ENCODE measurements at places on chromosomes 7 and 10.

DNA sequence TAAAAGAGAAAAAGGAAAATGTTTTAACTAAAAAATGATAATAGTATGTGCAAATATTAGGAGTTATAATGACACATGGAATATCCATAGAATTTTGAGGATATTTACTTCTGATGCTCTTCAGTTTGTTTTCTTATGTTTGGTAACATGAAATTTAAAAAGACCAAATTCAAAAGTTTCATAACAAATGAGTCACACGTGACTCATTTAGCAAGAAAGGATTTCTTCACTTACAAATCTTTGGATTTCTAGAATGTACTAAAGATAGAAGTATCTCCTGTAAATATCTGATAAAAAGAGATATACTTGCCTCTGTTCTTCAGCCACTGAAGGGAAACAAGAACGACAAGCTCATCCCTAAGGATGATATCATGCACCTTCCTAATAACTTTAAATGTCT lies 774.5 kb upstream of the LRRTM3 start:
- no peak for DNase-seq

- no peak for DNase-seq
These were observed 9.0 kb downstream of the AGAP3 start for GRCh38 chr7:151095123-151095797.

GRCh38 chr10:101986624-101986971 lies 69.4 kb downstream of the ARMH3 start:
- DNase-seq, result no peak

- DNase-seq, result no peak
These were observed 33.4 kb upstream of the C1GALT1 start for GRCh38 chr7:7148798-7149481.

GRCh38 chr10:128825626-128826025 lies 641.4 kb upstream of the MGMT start:
- no peak for DNase-seq

- no peak for DNase-seq
These were observed 1.7 kb downstream of the BLNK start for GRCh38 chr10:96269438-96270300.

DNA sequence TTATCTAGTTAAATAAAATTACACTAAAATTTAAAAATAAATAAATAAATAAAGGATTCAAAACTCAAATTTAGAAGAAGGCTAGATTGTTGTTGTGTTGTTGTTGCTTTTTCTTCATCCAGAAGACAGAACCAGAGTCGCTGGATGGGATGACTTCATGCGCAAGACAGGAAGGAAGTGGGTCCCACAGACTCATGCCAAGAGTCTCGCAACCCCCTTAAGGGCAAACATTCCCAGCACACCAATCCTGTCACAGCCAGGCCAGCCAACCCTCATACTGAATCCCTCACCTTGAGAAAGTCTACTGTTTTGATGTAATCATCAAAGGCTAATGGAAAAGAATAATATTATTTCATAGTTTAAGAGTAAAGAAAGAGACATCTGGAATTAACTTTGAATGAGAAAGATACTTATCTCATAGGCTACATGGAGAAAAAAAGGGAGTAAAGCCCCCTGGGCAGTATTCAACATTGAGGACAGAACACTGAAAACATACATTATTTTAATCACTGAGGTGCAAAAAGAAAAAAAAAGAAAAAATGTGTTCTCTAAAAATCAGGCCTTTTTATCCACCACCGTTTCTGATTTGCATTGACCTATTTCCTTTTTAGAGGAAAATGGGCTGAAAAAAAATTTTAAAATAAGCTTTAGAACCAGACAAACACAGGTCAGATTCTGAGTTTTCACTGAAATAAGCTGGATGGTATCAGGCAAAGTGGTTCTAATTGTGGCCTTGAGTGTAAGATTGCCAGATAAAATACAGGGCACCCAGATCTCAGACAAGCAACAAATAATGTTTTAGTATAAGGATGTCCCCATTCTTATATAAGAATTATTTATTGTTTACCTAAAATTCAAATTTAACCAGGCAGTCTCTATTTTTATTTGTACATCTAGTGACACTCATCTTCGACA lies 826.5 kb downstream of the TNS3 start:
- no peak for DNase-seq

GRCh38 chr7:1466524-1467271 lies 7.4 kb upstream of the MICALL2 start:
- DNase-seq, result peak; percentile 74

- DNase-seq, result no peak
These were observed 536.6 kb downstream of the HTR7 start for GRCh38 chr10:90321132-90321816.

- DNase-seq, result peak; percentile 35
These were observed 84.0 kb downstream of the NRBF2 start for GRCh38 chr10:63217120-63217605.

DNA sequence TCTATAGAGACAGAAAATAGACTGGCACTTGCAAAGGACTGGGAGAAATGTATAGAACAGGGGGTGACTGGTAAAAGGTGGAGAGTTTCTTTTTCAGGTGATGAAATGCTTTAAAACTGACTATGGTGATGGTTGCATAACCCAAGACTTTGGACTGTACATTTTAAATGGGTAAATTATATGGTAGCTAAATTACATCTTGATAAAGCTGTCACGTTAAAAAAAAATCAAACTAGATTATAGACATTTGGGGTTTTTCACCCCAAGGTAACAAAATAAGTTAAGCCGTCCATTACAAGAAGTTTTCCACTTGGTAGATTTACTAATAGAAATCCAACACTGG lies 24.0 kb downstream of the TMEM209 start:
- DNase-seq, result no peak

DNA sequence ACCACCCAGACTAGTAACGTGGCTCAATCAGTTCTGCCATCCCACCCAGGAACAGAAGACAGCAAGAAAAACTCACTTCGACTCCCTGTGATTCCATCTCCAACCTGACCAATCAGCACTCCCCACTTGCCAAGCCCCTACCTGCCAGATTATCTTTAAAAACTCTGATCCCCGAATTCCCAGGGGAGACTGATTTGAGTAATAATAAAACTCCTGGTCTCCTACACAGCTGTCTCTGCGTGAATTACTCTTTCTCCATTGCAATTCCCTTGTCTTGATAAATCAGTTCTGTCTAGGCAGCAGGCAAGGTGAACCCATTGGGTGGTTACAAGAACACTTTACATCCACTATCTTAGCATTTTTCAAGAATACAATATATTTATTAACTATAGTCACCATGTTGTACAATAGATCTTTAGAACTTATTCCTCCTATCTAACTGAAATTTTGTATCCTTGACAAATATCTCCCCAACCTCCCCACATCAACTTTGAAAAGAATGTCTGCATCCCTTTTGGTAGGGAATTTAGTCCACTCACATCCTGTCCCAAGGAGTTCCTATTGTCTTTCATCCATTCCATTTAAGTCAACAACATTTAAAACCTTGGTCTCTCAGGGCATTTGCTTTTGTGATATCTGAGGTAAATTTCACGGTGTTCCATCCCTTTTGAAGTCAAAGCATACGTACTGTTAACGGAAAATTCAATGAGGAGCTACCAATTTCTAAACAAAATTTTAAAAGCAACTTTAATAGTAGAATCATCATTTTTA lies 163.7 kb downstream of the MACC1 start:
- no peak for DNase-seq

- DNase-seq, result no peak
These were observed 138.8 kb downstream of the KCNMA1 start for GRCh38 chr10:77498829-77499228.

DNA sequence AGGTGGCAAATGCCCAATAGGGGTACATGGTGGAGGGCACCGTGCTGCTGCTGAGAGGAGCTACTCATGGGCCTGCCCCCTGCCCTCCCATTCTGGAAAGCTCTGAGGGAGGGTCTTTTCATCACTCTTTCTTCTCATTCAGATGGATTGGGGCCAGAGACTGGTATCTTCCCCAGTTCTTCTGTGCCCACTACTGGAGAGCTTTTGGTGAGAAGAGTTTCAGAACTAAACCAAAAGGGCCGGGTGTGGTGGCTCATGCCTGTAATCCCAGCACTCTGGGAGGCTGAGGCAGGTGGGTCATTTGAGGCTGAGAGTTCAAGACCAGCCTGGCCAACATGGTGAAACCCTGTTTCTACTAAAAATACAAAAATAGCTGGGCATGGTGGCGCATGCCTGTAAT lies 12.5 kb downstream of the ADRA2A start:
- DNase-seq, result no peak

DNA sequence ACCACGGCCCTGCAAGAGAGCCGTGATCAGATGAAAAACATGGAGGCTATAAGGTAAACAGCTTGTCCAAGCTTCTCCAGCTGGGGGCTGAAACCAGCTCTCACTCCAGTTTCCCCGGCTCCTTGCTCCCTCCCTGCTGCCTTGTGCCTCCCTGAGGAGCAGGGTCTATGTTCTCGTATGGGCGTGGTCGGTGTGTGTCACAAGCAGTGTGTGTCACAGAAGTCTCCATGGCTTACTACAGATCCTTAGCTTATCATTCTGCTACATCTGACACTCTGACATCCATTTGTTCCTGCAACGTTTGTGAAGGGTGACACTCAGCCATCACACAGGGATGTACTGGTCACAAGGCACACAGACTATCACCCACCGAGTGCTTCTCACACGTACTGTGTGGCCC lies 54.6 kb downstream of the CSGALNACT2 start:
- no peak for DNase-seq

GRCh38 chr7:69849268-69849667 lies 251.0 kb downstream of the AUTS2 start:
- no peak for DNase-seq

GRCh38 chr10:132345345-132345744 lies 13.4 kb downstream of the LRRC27 start:
- DNase-seq, result no peak

DNA sequence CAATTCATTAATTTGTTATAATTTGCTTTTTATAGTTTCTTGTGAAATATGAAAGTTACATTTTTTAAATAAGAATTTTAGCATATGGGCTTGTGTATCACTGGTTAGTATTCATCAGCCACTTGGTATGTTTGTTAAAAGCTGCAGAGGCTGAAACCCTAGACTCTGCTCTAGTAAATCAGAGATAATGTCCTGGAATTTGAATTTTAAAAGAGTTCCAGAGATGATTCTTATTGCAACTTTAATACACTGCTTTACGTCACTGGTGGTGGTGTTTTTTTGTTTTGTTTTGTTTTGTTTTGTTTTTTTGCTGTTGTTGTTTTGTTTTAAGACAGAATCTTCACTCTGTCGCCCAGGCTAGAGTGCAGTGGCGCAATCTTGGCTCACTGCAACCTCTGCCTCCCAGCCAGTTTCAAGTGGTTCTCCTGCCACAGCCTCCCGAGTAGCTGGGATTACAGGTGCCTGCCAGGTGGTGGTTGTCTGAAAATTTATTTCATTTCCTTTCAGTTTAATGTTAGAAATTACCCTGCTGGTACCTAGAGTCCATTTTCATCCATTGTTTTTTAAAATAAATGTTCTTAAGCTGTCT lies 43.8 kb downstream of the PTPN12 start:
- DNase-seq, result peak; percentile 17

GRCh38 chr10:82477776-82478175 lies 602.8 kb downstream of the NRG3 start:
- no peak for DNase-seq

All from AG08395 (cell line).